ENCODE measurements at places on chromosomes 13 and 19. TPM values are rescaled to one million over a fixed set of nuclear protein-coding genes. Genes with fewer than 3 reads are reported as not detected.
A peak's percentile ranks its signal among the peaks of the same experiment; 100 is the strongest.

Gene PCDH20
- polyA plus RNA-seq, result 18.1 TPM

Gene ZNF154
- polyA plus RNA-seq, result 49.0 TPM

Gene ZNF665
- 14.8 TPM for polyA plus RNA-seq

Gene GJB6
- polyA plus RNA-seq, result 1.3 TPM

Gene DCLK1
- polyA plus RNA-seq, result 12.9 TPM

Gene FGF14
- 0.74 TPM for polyA plus RNA-seq

Gene DNAJC15
- 23.5 TPM for polyA plus RNA-seq

Gene ITPKC
- 14.5 TPM for polyA plus RNA-seq

- H3K4me1 ChIP-seq, result no peaks in the 10 kb centered on the region
- no peaks in the 10 kb centered on the region for H3K27me3 ChIP-seq
- no peak overlapping the region for H3K4me3 ChIP-seq
- no peaks in the 10 kb centered on the region for H3K36me3 ChIP-seq
- no peak for DNase-seq
Measured at GRCh38 chr13:49046002-49046401, 70.3 kb downstream of the FNDC3A start.

DNA sequence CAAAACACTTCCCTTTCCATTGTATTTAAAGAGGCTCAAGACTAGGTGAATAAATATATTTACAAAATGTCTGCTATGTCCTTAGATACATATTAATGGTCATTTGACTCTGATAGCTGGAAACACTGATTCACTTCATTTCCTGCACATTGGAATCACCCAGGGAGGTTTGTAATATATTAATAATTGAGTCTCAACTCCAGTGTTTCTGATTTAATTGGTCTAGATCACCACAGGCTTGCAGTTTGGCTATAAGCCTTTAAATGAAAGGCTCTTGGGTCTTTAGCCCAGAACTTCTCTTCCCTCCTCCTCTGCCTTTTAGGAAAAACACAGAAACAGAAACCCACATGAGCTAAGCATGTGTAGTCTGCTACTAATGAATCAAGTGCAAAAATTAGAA lies 378.0 kb downstream of the TBC1D4 start:
- no peak overlapping the region for H3K4me3 ChIP-seq
- H3K27ac ChIP-seq, result no peak overlapping the region
- no peaks in the 10 kb centered on the region for H3K36me3 ChIP-seq
- no peak for DNase-seq
- no peaks in the 10 kb centered on the region for H3K27me3 ChIP-seq

GRCh38 chr13:46211483-46212351 lies at the start of gene LRRC63:
Gene LRRC63, plus strand, starts transcription at chr13:46211928. Its CDS starts 1,107 bp downstream, at chr13:46213035.
- no peaks in the 10 kb centered on the region for H3K36me3 ChIP-seq
- peaks cover 3% of the 10 kb centered on the region for H3K4me1 ChIP-seq
- peak within 1 kb of the TSS; percentile 35 for H3K4me3 ChIP-seq
- H3K27ac ChIP-seq, result peak within 1 kb of the TSS; percentile 35

- H3K36me3 ChIP-seq, result no peaks in the 10 kb centered on the region
- peaks cover 10% of the 10 kb centered on the region for H3K4me1 ChIP-seq
- no peak overlapping the region for H3K27ac ChIP-seq
- no peak overlapping the region for H3K4me3 ChIP-seq
- DNase-seq, result no peak
Measured at GRCh38 chr13:49374585-49375290, 69.1 kb downstream of the CAB39L start.

- no peaks in the 10 kb centered on the region for H3K36me3 ChIP-seq
- no peak for DNase-seq
- H3K4me1 ChIP-seq, result no peaks in the 10 kb centered on the region
- H3K27me3 ChIP-seq, result no peaks in the 10 kb centered on the region
- no peak overlapping the region for H3K4me3 ChIP-seq
Measured at GRCh38 chr13:80841414-80841813, 500.5 kb upstream of the SPRY2 start.

- H3K27me3 ChIP-seq, result no peaks in the 10 kb centered on the region
- no peak overlapping the region for H3K27ac ChIP-seq
- no peaks in the 10 kb centered on the region for H3K36me3 ChIP-seq
Measured at GRCh38 chr19:37902668-37903067, 3.7 kb downstream of the WDR87 start.

DNA sequence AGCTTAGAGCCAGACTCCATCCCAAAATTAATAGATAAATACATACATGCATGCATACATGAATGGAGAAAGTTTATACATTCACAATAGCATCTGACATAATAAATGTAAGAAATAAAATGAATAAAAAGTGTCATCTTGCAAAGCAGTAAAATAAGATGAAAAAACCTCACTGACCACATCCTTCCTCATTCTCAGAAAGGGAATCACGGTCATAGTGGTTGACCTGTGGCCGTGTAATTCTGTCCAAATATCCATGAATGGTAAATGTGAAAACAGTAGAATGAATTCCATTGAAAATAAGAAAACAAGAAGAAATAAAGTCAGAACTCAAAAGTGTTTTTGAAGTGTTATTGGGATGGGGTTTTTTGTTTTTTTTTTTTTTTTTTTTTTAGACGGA lies 9.8 kb upstream of the CDC42EP5 start:
- no peak overlapping the region for H3K27ac ChIP-seq
- no peaks in the 10 kb centered on the region for H3K4me1 ChIP-seq
- no peak overlapping the region for H3K4me3 ChIP-seq
- DNase-seq, result no peak
- no peaks in the 10 kb centered on the region for H3K36me3 ChIP-seq

GRCh38 chr19:42422901-42423461 lies 4.2 kb downstream of the LIPE start:
- H3K27ac ChIP-seq, result peak overlapping the region; percentile 42
- no peaks in the 10 kb centered on the region for H3K36me3 ChIP-seq
- H3K4me1 ChIP-seq, result peaks cover 42% of the 10 kb centered on the region
- DNase-seq, result no peak
- no peaks in the 10 kb centered on the region for H3K27me3 ChIP-seq

- no peaks in the 10 kb centered on the region for H3K4me1 ChIP-seq
- DNase-seq, result no peak
- no peak overlapping the region for H3K4me3 ChIP-seq
- H3K36me3 ChIP-seq, result no peaks in the 10 kb centered on the region
Measured at GRCh38 chr13:54232700-54233099, 1204.1 kb downstream of the OLFM4 start.

Measured in left lung (tissue), 14 donors.